Stimulated activated CD4-positive, alpha-beta T cell treated with anti-CD3 and anti-CD28 coated beads, Interleukin-15, amount 100 ng/mL, for 1 hour (primary cell): ENCODE measurements at places on chromosomes 3 and 15.

- no peak for DNase-seq
Measured at GRCh38 chr15:28920781-28921331, 35.1 kb downstream of the APBA2 start.

- DNase-seq: no peak
Measured at GRCh38 chr3:140020541-140020940, 85.6 kb downstream of the CLSTN2 start.

DNA sequence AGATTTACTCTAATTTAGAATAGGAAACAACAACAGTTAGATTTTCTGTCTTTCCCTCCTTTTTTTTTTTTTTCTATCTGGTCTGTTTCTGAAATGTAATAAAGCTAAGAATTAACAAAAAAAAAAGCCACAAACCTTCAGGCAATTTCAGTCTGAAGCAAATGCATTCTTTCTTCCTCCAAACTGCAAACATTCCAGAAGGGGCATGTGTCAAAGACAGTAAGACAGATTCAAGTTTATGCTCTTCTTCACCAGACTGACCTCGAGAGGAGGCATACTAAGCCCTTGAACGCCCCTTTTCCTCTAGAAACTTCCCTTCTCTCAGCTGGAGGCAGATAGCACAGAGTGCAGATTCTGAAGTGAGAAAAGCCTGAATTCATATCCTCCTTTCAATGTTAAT lies 654.6 kb upstream of the LMCD1 start:
- DNase-seq: no peak

GRCh38 chr3:162195147-162195546 lies 698.5 kb downstream of the OTOL1 start:
- DNase-seq: no peak

DNA sequence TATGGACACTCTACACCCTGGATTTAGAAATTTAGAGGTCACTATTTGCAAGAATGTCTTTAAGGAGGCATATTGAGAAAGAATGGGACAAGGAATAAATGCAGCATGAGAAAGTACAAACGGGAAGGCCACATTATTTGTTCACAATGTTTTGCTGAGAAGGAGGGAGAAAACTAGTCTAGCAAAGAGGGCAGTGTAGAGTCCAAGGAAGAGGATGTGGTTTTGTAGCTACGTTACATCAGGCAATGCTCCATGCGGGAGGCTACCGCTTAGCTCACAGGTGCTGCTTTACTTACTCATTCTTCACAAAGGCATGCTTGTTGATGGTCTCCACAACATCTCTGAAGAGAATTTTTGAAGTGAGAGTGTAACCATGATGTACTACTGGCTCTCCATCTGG lies 191.1 kb downstream of the PLCH1 start:
- no peak for DNase-seq

GRCh38 chr3:60643831-60644230 lies 607.4 kb downstream of the FHIT start:
- no peak for DNase-seq

DNA sequence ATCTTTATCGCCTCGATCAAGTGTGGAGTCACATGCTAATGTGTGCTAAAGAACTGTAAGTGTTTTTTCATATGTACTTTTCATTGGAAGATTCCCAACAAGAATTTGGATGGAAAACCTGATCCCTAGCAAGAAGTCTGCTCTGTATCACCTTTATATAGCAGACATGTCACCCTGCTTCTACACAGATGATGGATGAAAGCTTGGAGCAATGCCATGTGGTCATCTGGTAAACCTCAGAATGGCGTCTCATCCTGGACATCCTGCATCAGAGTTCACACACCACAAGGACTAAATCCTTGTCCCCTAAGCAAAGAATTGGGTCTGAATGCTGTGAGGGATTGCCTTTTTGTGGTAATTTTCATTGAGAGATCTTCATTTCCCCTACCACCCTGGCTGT lies 42.1 kb upstream of the CTDSPL start:
- no peak for DNase-seq

GRCh38 chr3:129413687-129414506 lies 14.5 kb downstream of the EFCAB12 start:
- DNase-seq: no peak

- DNase-seq: no peak
Measured at GRCh38 chr3:2735392-2735894, 374.7 kb downstream of the IL5RA start.

DNA sequence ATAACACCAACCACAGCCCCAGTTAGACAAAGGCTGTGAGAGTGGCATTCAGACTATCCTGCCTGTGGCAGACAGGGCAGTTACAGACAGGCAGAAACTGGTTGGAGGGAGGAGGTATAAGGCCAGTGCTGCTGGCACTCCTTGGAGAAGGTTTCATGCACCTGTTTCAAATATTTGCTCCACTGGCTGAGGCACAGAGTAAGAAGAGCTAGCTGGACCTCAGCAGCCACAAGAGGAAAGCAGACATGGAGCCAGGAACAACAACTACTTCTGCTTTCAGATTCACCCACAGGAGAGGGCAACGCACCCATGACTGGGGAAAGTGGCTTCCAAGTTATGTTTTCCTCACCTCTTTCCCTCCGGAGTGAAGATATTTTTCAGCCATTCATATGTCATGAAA lies 11.5 kb upstream of the PRKAR2A start:
- no peak for DNase-seq

DNA sequence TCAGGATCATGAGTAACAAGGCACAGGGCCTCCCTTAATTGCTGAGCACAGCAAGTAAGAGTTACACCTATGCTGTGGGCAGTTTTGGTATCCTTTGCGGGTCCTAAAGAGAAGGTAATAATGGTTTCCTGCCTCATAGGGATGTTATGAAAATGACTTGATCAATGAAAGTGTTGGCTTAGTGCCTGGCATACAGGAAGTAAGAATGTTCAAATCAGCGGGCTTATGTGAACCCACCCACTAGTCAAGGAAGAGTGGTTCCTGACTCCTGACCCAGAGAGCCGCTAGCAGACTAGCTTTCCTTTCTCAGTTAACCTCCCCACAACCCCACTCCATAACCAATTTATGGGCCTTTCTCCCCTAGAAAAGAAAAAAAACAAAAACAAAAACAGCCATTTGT lies 5.2 kb upstream of the ADAMTS9 start:
- no peak for DNase-seq

DNA sequence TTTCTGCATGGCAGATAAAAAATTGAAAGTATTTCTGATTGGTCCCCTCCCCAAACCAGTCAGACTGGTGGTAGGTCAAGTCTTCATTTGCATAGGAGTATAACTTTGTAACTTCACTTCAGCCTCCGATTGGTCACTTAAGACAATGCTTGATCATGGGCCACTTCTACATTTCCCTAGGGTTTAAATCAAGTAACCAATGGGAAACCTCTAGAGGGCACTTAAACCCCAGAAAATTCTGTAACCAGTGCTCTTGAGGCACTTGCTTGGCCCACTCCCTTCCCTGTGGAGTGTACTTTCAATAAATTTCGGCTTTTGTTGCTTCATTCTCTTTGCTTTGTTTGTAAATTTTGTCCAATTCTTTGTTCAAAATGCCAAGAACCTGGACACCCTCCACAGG lies 225.5 kb downstream of the ARPP21 start:
- DNase-seq: no peak

- DNase-seq: no peak
Measured at GRCh38 chr3:197293605-197294237, 4.7 kb downstream of the DLG1 start.

DNA sequence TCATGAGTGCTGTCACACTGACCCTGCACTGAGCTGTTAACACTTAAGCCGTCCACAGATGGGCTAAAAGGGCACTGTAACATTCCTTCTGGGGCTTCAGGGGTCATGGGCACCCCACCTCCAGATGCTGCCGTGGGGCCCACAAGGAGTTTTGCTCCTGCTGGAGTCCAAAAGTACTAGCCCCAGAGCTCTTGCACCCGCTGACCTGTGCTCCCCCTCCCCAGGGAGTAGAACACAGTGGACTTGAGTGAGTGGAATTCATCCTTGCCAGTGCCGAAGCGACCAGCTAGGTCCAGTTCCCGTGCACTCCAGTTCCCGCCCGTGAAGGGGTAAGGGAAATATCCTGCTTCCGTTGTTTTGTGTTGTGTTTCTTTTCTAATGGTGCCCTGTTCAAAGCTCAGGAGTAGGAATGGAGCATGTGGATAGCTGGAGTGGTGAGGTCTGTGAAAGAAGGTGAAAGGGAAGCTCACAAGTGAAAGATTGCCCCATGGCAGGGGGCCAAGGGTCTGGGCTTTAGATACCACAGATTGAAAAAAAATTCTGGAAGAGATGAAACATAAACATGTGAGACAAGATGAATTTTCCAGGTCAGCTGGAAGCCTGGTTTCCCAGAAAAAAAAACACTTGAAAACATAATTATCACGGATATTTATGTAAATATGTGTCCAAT lies 36.6 kb downstream of the SLCO2A1 start:
- DNase-seq: no peak

GRCh38 chr3:11607816-11608215 lies 35.9 kb downstream of the VGLL4 start:
- no peak for DNase-seq

- no peak for DNase-seq
Measured at GRCh38 chr15:20358066-20358778, 183.4 kb downstream of the GOLGA6L6 start.

DNA sequence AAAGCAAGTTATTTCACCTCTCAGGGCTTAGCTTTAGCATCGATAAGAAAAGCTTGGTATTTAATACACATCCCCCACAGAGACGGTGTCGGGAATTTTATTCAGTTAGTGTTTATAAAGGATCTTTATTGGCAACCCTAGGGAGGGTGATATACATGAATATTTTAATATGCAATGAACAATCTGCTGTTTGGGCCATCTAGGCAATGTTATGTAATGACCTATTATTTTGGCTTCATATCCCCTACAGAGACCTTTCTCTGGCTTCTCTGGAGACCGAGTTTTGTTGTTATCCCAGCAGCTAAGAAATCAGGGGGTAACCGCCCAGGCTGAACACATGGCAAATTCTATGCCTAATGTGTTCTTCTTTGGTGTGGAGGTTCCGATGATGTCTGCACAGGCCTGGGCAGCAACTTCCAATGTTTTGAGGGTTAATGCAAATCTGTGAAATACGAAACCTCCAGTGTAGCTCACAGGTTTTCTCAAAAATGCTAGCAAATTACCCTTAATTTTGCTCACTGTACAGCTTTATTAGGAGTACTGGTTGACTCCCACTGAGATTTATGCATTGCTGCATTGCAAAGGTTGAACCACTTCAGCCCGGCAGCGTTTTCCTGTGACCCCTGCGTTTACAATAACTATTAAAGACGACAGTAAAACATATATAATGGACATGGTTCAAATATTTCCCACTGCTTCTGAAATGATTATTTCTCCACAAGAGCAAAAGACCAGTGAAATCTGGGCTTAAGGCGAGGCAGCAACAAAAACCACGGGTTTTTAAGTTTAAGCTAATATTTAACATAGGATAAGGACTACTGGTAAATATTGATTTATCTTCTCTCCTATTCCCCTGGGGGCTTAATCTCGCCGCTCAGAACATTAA lies 298.3 kb upstream of the NR2E3 start:
- no peak for DNase-seq

GRCh38 chr3:144866476-144866875 lies 894.9 kb downstream of the DIPK2A start:
- no peak for DNase-seq

- no peak for DNase-seq
Measured at GRCh38 chr3:50961386-50961785, 286.7 kb downstream of the DOCK3 start.

- DNase-seq: no peak
Measured at GRCh38 chr3:49238274-49239127, 38.5 kb downstream of the C3orf62 start.

GRCh38 chr3:62445275-62445674 lies 71.9 kb upstream of the FEZF2 start:
- DNase-seq: no peak

GRCh38 chr15:82688691-82689090 lies 21.0 kb downstream of the AP3B2 start:
- DNase-seq: no peak

DNA sequence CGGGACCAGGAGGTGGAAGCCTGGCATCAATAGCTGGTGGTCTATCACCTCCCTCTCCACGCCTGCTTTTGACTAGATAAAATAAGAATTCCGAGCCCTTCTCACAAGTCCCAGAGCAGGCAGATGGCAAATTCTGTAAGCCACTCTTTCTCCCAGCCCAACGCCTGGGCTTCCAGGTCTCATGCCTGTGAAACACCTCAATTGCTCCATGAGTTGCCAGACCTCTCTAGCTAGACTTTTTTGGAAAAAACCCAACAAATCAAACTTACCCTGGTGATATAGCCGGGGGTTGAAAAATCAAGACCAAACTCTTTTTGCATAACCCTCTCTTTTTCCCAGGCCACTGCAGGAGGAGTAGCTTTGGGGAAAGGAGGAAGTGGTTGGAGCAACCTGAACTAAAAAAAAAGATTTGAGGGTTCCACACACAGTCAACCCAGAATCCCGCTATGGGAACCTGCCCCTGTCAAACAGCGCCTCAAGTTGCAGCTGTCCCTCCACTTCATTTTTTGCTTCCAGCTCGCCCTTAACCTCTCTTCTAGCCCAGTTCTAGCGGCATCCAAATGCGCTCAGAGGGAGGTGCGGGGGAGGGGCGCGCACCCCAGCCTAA lies 7.0 kb downstream of the BHLHE40 start:
- no peak for DNase-seq

DNA sequence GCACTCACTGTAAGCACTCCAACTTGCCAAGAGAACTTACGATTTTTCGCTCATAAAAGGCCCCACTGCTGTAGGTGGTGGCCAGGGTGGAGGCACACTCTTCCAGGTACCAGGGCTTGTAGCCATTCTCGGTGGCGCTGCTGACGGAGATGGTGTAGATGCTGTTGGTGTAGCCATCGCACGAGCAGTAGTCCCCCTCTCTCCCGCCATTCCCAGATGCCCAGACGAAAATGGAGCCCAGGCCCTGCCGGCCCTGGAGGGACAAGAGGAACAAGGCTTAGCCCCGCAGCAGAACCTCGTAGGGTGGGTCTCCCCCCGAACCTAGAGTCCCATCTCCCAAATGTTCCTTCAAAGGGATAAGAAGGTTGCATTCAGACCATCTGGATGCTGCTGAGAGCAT lies 96.3 kb downstream of the PCSK6 start:
- no peak for DNase-seq

- DNase-seq: no peak
Measured at GRCh38 chr3:52104684-52105640, 48.6 kb upstream of the DUSP7 start.

GRCh38 chr15:101296418-101297405 lies 1.7 kb upstream of the SNRPA1 start:
- no peak for DNase-seq

DNA sequence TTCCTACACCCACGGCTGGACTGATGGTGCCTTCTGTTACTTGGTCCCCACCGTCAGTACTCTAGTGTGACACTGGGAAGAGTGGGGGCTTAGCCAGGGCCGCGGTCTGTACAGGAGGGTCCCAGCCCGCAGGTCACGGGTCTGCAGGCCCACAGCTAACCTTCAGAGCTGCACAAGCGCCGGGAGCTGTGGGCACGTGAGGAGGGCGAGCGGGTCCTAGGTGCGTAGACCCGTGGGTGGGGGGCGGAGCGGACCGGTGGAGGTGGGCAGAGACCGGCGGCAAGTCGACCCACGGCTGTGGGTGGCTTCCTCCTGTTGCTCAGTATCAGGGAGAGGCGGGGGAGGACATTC lies 1.2 kb downstream of the TNFAIP8L3 start:
- no peak for DNase-seq
